Stimulated activated CD8-positive, alpha-beta memory T cell treated with anti-CD3 and anti-CD28 coated beads, Interleukin-15, amount 100 ng/mL, for 4 hours (primary cell): ENCODE measurements at places on chromosomes 7 and 10.

DNA sequence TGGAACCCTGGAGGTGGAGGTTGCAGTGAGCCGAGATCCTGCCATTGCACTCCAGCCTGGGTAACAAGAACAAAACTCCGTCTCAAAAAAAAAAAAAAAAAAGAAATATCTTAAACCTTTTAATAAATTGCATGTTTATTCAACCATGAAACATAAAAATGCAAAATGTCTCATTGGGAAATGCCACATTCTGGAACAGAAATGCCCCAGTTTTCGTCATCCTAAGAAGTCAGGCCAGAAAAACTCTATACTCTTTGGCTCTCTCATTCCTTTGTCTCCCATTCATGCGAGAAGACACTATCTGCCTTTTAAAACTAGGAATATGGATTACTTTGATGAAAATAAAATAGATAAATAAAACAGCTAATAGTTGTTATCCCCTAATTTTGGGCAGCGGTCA is 21.5 kb upstream of the ABLIM1 start:
- no peak for DNase-seq

GRCh38 chr10:72297281-72297804 is 23.6 kb downstream of the DDIT4 start:
- peak; percentile 94 for DNase-seq

GRCh38 chr7:3494947-3495346 is 193.9 kb downstream of the SDK1 start:
- no peak for DNase-seq

- DNase-seq = no peak
Observed at GRCh38 chr7:16315280-16315679, 106.1 kb downstream of the CRPPA start.

- DNase-seq = no peak
Observed at GRCh38 chr10:117503244-117504205, 39.0 kb upstream of the EMX2 start.

DNA sequence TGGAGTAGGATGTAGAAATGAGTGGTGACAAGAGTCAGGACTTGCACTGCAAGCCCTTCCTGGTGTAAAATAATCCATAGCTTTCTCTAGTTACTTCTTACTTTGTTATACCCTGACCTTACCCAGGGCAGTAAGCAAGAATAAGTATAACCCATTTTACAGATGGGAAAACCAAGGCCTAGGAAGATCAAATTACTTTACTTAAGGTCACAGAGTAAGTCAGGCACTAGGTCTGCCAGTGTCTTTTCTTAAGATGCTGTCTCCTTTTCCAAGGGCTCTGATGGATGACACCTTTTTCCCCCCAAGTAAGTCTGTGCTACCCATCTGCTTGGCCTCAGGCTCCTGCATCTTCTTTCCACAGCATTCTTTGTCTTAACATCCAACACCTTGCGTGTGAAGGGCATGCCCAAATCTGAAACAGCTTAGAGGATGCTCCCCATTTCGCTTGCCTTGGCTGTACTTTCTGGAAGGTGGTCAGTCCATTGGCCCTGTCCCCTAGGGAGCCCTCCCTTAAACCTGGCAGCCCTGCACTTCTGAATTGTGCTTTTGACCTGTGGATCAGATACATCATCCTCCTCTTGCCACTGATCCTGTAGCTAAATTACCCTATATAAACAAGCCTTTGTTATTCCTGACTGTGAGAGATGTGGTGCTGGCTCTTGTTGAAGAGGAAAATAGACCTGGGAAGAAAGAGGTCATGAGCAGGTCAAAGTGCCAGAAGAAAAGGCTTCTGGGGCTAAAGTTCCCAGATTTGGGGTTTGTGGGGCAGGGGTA is 168.6 kb downstream of the LRMDA start:
- DNase-seq = no peak

DNA sequence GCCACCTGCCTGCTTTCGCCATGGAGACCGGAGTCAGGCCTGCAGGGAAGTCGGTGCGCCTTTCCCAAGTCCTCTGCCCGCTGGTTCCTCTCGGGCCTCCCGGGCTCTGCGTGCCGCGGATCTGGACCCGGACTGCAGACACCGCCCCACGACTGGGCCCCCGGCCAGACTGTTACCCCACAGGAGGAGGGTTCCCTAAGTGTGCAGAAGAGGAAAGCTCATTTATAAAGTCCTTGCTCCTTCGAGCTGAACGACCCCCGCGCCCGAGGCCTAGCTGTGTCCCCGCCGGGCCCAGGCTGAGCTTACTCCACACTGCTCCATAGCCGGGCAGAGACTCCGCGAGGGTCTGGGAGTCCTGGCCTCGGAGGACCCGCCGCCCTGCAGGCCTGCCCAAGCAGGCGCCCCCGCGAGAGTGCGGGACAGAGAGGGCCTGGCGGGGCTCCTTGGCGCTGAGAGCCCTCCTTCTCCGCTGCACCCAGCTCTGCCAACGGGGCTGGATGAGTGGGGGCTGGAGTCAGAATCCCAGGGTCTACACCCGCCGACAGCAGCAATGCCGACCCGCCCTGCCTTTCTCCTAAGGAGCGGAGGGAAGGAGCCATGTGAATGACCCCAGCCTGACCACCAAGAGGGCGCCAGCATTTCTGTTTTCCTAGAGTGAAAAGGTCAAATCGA is 8.3 kb downstream of the EN2 start:
- no peak for DNase-seq

DNA sequence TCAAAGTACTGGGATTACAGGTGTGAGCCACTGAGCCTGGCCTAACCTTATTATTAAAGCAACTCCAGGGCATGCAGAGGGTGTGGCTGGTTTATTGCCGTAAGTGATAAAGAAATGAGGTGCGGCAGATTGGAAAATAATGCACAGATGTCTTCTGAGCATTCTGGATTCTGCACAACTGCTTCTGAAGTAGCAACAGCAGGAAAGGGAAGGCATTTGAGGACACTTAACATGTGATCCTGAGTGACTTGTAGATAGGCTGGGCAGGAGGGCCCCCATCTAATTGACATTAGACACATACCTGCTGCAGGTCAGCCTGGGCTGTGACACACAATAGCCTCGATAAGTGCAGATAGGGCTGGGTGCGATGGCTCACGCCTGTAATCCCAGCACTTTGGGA is 5.6 kb downstream of the RHBDD2 start:
- DNase-seq = no peak

DNA sequence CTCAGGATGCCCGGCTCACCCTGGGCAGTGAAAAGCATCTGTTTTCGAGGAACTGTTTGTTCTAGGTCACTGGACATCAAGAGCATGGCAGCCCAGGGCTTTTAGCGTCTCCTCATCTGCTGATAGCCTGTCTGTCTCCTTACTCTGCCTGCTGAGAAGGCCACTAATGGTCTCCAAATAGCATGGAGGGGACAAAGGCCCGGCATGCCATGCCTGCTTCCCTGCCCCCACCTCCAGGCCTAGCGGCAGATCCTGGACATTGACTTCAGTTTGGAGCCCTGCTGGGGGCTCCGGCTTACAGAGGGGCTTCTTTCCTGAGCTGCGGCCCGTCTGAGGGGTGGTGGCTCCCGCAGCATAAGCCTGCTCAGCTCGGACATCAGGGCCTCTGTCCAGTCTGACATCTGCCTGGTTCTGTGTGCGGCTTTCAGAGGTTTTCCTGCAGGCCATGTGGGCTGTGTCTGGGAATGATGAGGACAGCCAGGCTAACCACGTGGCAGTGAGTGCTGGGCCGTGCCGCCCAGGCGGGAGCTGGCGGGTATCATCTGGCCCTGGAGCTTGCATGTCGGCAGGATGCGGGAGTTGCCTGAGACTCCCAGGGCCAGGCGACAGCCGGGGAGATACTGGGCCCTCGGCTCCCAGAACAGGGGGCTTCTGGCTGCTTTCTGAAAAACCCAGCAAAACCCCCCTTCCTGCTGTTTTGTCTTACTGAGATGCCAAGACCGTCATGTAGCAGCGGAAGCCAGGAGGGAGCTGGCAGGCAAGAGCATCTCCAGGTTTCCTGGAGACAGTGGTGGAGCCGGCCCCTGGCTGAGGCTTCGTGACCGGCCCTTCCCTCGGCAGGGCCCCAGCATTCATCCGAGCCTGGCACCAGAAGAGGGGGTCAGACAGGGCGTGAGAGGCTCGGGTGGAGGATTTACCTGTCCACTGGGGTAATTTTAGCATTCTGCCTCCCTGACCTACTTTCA is 9.2 kb downstream of the PFKFB3 start:
- DNase-seq = no peak

- DNase-seq = no peak
Observed at GRCh38 chr10:80207768-80208370, 2.5 kb upstream of the ANXA11 start.

DNA sequence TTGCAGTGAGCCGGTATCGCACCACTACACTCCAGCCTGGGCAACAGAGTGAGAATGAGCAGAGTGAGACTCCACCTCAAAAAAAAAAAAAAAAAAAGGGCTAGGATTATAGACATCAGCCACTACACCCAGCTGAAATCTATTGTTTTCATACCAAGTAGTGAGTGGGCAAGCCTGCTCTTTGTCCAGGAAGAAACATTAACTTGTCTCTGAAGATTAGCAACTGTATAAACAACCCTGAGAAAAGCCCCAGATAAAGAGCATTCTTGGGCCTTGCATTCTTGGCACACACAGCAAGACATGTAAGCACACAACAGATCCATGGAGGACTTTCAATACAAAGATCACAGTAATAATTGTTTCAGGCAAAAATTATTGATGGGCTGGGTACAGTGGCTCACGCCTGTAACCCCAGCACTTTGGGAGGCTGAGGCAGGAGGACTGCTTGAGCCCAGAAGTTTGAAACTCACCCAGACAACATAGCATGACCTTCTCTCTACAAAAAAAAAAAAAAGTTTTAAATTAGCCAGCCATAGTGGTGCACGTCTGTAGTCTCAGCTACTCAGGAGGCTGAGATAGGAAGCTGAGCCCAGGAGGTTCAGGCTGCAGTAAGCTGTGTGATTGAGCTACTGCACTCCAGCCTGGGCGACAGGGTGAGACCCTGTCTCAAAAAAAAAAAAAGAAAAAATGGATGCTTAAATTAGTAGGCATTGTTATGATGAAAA is 4.4 kb downstream of the PSPH start:
- DNase-seq = no peak

DNA sequence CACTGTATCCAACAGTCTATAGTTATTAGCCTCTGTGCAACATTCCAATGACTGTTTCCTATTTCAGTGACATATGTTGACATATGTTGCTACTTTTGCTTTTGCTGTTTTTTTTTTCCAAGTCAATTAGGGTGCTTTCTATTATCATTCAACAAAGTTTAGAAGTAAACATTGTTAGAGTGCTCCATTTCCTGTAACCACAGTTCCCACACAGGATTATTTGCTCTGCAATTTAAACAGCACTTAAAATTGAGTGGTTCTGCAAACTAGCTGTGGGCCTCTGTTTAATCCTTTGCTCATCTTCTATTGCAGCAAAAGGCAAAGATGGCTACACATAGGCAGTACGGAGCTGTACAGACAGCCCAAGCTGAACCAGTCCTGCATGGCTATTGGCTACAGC is 46.5 kb upstream of the PTN start:
- no peak for DNase-seq

DNA sequence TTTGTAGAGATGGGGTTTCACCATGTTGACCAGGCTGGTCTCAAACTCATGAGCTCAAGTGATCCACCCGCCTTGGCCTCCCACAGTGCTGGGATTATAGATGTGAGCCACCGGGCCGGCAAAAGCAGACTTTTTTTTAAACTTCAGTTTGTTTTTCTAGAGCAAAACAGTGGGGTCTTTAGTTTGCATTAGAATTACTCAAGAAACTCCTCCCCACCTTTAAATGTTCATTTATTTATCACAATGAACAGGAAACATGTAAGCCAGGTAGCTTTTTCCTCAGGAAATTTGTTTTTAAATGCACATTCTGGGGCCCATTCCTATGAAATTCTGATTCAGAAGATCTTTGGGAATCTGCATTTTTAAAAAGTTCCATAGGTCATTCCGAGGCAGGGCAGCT is 56.0 kb upstream of the JAZF1 start:
- DNase-seq = no peak

DNA sequence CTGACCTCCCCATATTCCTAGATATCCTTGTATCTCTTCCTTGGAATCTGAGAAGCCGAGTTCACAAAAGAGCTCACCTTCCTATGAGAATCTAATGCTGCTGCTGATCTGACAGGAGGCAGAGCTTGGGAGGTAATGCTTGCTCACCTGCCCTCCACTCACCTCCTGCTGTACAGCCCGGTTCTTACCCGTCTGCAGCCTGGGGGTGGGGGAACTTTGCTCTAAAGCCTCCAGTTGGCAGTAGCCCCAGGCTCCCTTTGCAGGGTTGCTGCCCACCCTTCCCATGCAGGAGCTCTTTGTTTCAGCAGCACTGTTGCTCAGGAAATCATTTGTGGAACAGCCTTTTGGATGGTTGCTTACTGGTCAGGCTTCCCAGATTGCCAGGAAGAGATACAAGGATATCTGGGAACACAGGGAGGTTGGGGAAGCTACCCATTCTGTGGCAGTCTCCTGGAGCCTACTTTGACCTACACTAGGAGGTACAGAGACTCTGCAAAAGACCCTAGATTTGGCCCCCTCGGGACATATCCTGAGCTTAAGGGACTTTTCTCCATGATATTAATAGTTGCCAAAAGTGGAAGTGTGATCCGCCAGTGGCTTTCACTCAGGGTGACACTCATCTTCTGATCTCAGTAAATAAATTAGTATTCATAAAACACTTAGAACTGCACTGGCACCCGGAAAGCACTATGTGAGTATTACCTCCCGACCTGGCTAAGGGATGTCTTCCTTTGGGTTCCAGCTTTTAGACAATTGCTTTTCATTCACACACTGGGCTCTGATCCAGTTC is 363.7 kb upstream of the PODXL start:
- DNase-seq = no peak

- no peak for DNase-seq
Observed at GRCh38 chr7:83976302-83976701, 218.3 kb downstream of the SEMA3A start.

GRCh38 chr10:112115781-112116385 is 67.7 kb downstream of the GPAM start:
- no peak for DNase-seq

DNA sequence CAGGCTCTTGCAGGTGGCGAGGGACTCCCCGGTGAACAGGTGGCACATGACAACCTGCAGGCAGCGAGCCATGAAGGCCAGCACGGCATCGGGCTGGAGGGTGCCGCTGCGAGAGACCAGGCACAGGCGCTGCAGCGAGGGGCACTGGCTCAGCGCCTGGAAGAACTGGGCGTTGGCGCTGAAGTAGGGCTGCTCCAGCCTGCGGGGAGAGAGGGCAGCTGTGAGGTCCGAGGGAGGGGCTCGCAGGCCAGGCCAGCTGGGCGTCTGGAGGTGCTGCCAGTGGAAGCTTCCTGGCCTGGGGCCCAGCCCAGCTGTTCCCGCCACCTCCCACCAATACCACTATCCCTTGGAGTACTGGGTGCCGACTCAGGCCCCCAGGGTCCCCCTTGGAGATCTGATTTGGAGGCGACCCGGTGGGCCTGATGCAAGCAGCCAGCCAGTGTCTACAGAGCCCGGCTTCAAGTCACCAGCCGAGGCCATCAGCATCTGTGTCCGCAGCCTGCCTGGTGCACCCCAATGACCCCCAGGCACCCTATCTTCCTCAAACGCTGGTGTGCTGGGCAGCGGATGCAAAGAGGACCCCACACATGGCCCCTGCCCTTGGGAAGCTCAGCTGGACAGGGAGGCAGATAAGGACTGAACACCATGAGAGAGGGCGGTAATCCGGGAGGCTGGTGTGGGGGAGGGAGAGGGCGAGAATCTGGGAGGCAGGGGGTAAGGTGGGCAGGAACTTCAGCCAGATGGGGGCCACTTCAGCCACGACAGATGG is 67.8 kb upstream of the TNRC18 start:
- DNase-seq = no peak
